ENCODE measurements at places on chromosomes 6 and 20. TPM values are rescaled to one million over a fixed set of nuclear protein-coding genes. Genes with fewer than 3 reads are reported as not detected.

- no peaks in the 10 kb centered on the region for H3K27me3 ChIP-seq
- H3K4me1 ChIP-seq: peaks cover 12% of the 10 kb centered on the region
- DNase-seq: no peak
- no peaks in the 10 kb centered on the region for H3K36me3 ChIP-seq
Observed at GRCh38 chr6:168148231-168148849, 69.3 kb upstream of the FRMD1 start.

DNA sequence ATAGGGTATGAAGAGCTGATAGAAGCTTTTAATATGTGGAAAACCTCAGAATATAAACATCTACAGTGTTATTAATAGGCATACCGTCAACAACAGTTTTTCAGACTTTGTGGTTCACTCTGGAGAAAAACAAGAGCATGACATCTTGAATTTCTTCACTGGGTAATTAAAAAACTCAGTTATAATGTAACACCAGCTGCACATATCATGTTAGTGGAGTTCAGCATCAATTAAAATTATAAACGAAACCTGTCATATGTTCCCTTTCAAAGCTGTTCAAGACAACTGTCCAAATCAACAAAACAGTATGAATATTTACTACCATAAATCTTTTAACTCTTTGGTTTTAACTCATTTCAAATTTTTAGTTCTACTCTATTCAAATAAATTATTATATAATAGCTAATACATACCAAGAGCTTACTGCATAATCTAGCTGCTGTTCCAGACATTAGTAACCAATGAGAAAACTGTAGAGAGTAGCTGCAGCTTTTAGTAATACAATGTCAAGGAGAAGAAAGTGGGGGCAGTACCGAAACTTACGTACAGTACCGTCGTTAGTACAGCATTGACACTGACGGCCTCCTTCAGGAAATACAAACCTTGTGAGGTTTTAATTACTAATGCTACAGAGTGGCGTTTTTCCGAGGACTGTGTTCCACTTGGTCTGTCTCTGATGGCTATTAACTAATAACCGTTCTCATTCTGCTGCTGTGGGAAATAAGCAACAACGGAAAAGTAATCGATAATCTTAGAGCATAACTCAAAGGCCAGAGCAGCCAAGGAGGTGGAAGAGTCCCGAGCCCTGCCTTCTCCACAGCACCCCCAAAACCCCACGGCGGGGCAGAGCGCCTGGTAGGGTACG lies 532 bp upstream of the PM20D2 start:
- no peaks in the 10 kb centered on the region for H3K27me3 ChIP-seq
- H3K36me3 ChIP-seq: no peaks in the 10 kb centered on the region
- peak overlapping the region; percentile 77 for H3K4me3 ChIP-seq
- no peak for DNase-seq

DNA sequence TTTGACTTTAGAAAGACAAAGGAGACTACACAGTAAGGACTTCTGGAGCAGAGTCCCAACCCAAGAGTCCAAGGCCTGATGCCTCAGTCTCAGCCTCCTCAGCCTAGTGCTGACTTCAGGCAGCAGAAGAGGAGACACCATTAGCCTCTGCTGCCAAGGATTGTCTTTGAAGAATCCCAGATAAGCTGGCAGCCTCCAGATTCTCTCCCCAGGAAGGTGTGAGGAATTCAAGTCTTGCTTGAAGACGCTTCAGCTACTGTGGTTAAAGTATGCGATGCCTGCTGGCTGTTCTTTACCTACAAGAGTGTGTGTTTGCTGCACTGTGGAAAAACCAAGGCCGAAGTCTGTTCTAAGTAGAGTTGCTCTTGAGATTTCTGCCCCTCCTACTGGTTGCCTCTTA lies 215.9 kb upstream of the TCF21 start:
- H3K4me1 ChIP-seq: no peaks in the 10 kb centered on the region
- H3K36me3 ChIP-seq: no peaks in the 10 kb centered on the region

DNA sequence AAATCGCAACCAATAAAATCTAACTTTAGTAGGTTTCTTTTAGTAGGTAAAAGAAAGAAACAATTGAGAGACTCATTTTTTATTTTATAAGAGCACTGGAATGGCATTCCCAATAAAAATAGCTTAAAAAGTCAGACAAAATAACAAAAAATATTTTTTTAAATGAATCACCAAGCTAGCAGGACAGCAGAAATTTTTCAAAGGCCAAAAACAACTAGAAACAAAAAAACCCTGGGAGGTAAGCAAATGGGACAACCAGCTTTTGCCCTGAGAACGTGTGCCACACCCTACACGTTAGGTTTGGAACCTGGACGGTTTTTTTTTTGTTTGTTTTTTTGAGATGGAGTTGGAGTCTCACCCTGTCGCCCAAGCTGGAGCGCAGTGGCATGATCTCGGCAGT lies 19.6 kb downstream of the GPLD1 start:
- H3K36me3 ChIP-seq: no peaks in the 10 kb centered on the region
- no peak for DNase-seq
- no peak overlapping the region for H3K4me3 ChIP-seq
- no peak overlapping the region for H3K27ac ChIP-seq

- no peaks in the 10 kb centered on the region for H3K4me1 ChIP-seq
- H3K36me3 ChIP-seq: no peaks in the 10 kb centered on the region
- no peak overlapping the region for H3K4me3 ChIP-seq
- H3K27me3 ChIP-seq: no peaks in the 10 kb centered on the region
- no peak overlapping the region for H3K27ac ChIP-seq
Observed at GRCh38 chr20:33033381-33033780, 1.9 kb downstream of the BPIFB6 start.

DNA sequence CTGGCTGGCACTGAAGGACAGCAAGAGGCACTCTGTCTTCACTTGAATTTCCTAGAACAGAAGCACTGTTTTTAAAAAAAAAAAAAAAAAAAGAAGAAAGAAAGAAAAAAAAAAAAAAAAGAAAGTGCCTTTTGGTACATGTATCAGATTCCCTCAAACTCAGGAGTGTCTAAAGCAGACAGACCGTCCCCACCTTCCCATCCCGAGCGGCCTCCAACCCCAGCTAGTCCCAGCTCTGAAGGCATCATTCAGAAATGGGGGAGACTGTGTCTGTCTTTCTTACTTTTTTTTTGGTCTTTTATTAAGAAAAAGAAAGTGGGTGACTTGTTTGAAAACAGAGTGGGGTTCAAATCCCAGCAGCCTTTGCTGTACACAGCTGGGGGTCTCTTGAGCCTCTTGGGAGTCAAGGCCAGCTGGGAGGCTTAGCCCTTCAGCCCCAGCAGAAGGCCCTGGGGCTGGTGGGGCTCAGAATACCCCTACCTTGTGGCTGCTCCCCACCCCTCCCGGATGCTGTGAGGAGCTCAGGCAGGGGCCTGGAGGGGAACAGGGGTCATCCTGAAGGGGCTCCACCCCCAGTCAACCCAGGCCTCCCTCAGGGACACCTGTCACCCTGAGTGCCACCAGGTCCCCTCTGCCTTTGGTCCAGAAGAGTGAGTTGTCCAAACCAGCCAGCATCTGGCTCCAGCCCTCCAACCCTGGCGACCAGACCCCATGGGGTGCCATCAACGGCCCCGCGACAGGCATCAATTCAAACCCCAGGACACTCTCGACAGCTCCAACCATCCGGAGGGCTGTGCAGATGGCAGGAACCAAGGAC lies 128.3 kb downstream of the TAF4 start:
- H3K27me3 ChIP-seq: no peaks in the 10 kb centered on the region
- no peak overlapping the region for H3K4me3 ChIP-seq
- no peak for DNase-seq
- no peaks in the 10 kb centered on the region for H3K4me1 ChIP-seq

GRCh38 chr6:8627085-8627861 lies 191.9 kb upstream of the SLC35B3 start:
- H3K4me3 ChIP-seq: no peak overlapping the region
- no peaks in the 10 kb centered on the region for H3K27me3 ChIP-seq
- no peak for DNase-seq
- no peaks in the 10 kb centered on the region for H3K4me1 ChIP-seq
- no peak overlapping the region for H3K27ac ChIP-seq
- H3K36me3 ChIP-seq: no peaks in the 10 kb centered on the region

DNA sequence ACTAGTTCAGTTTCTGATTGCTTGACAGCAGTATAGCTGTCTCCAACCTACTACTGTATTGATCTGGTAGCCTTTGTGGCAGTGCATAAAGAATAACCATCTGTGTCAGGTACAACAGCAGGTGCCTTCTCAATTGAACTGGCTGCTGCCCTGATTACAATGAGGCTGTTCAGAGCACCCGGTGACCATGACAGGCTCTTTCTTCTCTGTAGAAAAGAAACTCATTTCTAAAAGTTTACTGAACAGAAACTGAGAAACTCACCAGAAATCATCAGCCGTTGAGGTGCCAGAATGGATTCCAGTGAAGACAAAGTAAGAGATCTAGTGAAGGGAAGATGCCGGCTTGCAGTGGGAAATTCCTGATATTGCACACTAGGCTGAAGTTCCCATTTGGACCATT lies 954.4 kb downstream of the PHF3 start:
- no peak overlapping the region for H3K27ac ChIP-seq
- no peak overlapping the region for H3K4me3 ChIP-seq
- DNase-seq: no peak
- no peaks in the 10 kb centered on the region for H3K27me3 ChIP-seq

DNA sequence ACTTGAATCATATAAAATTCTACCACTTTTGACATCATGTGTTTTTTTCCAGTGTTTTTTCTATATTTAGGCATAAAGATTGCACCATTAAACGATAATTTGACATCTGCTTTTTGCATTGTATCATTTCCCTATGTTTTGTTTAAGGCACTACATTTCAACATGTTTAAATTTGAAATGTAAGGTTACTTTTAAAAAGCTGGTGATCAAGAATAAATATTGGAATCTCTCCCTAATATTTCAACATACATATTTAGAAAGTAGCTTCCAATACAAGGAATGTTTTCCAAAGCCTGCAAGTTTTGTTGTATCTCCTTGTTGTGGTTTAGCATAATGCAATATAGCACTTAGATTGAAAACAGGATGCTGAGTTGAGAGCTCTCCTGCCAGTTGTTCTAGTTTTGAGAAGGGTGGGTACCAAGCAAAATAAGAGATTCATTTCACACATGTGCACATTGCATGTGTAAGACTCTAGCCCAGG lies 76.5 kb downstream of the SYNJ2 start:
- H3K27me3 ChIP-seq: no peaks in the 10 kb centered on the region
- no peak overlapping the region for H3K27ac ChIP-seq
- peaks cover 42% of the 10 kb centered on the region for H3K36me3 ChIP-seq
- no peak overlapping the region for H3K4me3 ChIP-seq
- no peak for DNase-seq
- peaks cover 3% of the 10 kb centered on the region for H3K4me1 ChIP-seq

DNA sequence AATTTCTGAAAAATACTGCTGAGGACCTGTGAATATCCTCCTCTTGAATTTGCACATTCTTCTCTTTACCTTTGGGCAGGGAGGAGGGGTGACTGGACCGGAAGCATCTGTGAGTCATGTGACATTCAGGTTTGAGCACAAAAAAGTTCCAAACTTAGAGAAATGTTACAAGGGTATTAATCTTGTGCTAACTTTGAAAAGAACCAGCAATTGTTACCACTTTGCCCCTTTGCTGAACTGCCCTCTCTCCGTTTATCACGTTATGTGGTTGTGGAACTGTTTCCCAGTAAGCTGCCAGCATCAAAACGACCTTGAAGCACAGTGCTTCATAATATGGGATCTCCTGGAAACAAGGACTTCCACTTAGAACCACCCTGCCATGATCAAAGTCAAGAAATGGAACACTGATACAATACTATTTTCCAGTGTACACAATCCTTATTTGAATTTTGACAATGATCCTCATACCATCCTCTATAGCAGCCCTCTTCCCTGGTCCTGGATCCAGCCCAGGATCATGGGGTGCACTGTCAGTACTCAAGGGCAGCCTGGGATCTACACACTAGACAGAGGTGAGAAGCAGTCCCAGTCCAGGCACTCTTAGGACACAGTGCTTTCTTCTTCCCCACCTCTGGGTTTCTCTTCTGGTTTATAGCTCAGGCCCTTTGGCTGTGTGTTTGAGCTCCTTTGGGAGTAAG lies 2.3 kb upstream of the TUBB1 start:
- no peaks in the 10 kb centered on the region for H3K27me3 ChIP-seq
- no peaks in the 10 kb centered on the region for H3K4me1 ChIP-seq
- no peaks in the 10 kb centered on the region for H3K36me3 ChIP-seq
- no peak overlapping the region for H3K27ac ChIP-seq
- no peak overlapping the region for H3K4me3 ChIP-seq
- no peak for DNase-seq

DNA sequence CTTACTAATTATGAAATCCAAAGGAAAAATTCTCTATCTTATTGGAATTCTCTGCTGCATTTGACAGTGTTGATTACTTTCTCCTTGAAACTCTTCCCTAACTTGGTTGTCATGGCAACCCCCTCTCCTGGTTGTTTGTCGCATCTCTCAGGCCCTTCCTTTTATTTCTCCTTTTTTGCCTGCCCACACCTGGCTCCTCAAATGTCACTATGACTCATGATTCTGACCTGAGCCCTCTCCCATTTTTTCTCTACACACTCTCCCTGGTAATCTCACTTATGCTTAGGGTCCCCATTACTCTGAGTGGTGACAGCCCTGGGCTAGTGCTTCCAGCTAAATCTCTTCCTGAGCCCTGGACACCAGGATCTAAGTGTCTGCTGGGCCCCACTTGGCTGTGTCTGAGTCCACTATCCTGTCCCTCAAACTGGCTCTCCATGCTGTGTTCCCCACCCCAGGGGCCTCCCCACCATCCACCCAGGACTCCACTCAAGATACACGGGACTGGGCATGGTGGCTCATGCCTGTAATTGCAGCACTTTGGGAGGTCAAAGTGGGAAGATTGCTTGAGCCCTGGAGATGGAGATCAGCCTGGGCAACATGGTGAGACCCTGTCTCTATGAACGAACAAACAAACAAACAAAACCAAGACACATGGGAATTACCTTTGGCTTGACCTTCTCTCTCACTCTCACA lies 16.5 kb upstream of the NNAT start:
- H3K36me3 ChIP-seq: peaks cover 13% of the 10 kb centered on the region
- no peaks in the 10 kb centered on the region for H3K27me3 ChIP-seq
- H3K27ac ChIP-seq: no peak overlapping the region
- H3K4me3 ChIP-seq: no peak overlapping the region
- DNase-seq: no peak

DNA sequence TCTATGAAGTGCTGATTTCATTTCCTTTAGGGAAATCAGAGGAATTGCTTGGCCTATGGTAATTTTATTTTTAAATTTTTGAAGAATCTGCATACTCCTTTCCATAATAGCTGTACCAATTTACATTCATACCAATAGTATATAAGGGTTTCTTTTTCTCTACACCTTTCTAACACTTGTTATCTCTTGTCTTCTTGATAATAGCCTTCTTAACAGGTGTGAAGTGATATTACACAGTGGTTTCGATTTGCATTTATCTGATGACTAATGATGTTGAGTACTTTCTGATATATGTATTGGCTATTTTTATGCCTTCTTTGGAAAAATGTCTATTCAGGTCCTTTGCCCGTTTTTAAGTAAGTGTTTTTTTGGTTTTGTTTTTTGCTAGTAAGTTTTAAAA lies 40.8 kb downstream of the SMAP1 start:
- no peaks in the 10 kb centered on the region for H3K4me1 ChIP-seq
- no peaks in the 10 kb centered on the region for H3K36me3 ChIP-seq
- H3K27ac ChIP-seq: no peak overlapping the region
- H3K4me3 ChIP-seq: no peak overlapping the region

SLA2 gene
- 1.6 TPM for polyA plus RNA-seq

PAK5 gene
- polyA plus RNA-seq: 1.6 TPM

KIAA1755 gene
- 8.4 TPM for polyA plus RNA-seq

SIRPD gene
- polyA plus RNA-seq: 0.19 TPM

NRSN2 gene
- polyA plus RNA-seq: 21.3 TPM
